GM04503 (cell line): ENCODE measurements at places on chromosomes 2 and 18.
A peak's percentile ranks its signal among the peaks of the same experiment; 100 is the strongest.

DNA sequence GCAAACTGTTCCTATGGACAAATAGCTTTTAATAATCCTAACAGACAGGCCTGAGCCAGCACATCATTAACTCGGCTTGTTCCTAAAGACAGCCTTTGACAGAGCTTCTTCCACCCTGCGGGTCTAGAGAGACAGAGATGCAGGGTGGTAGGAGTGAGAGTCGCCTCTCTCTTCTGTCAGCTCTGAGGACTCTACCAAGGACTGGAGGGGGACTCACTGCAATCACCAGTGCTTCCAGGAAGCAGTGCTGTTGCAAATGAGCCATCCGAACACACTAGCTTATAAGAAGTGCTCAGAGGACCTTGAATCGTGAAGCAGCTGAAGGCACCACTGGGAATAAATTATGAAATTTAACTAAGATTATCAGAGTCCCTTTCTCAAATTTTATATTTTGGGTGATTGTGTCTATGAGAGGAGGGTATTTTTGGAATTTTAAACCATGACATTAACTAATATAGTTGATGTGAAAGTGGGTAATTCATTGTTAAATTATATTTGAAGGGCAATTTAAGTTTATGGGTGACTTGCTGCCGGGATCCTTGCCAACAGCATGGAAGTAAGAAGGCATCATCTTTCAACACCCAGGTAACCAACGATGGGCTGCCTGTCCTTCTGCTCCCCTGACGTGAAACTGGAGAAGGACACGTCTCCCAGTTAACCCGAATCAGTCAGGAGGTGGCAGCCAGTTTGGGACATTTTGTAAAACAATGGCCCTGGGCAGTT lies 43.6 kb upstream of the PXDN start:
- DNase-seq, result no peak

GRCh38 chr2:121356058-121356640 lies 71.1 kb upstream of the TFCP2L1 start:
- DNase-seq, result no peak

- DNase-seq, result no peak
Measured at GRCh38 chr2:62653582-62654422, 51.7 kb upstream of the EHBP1 start.

DNA sequence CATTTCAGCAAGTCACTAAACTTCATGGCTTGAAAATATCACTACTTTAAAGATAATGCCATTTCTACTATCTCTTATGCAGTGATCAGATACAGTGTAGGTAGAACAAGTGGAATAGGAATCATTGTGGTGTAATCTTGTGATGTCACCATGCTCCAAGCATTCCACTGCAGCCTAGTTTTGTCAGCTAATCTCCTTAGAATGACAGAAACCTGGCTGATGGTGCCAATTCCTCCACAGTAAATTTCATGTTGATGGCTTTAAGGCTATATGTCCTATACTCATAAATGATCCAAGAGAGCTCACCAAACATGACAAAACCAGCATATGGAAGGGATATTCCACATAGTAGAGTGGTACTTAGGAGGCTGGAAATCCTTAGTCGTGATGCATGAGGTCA lies 184.9 kb downstream of the PDE1A start:
- no peak for DNase-seq

DNA sequence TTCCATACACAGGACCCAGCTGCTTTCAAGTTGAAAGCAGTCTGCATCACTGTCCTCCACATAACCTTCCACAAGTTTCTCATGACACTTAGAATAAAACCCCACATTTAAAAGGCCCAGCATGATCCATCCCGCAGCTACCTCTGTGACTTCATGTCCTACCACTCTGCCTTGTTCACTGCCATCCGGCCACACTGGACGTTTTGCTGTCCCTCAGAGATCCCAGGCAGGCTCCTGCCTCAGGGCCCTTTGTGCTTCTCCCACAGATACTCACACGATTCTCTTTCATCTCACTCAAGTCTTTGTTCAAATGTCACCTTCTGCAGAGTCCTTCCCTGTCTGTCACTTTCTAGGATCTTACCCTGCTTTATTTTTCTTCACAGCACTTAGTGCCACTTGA lies 232.9 kb upstream of the BOD1L2 start:
- DNase-seq, result no peak

DNA sequence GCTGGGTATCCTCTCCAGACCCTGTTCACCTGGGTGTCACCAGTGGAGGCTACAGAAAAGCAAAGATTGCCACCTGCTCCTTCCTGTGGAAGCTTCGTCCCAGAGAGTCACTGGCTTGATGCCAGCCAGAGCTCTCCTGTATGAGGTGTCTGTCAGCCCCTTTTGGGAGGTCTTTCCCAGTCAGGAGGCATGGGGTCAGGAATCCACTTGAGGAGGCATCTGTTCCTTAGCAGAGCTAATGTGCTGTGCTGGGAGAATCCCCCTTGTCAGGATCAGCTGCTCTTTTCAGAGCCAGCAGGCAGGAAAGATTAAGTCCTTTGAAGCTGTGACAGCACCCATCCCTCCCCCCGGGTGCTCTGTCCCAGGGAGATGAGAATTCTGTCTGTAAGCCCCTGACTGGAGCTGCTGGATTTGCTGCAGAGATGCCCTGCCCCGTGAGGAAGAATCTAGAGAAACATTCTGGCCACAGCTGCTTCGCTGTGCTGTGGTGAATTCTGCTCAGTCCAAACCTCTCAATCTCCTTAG lies 121.8 kb downstream of the GPR39 start:
- no peak for DNase-seq

- DNase-seq, result no peak
Measured at GRCh38 chr18:37525262-37525585, 40.4 kb downstream of the CELF4 start.

- DNase-seq, result no peak
Measured at GRCh38 chr2:174180726-174181236, 67.6 kb downstream of the OLA1 start.

DNA sequence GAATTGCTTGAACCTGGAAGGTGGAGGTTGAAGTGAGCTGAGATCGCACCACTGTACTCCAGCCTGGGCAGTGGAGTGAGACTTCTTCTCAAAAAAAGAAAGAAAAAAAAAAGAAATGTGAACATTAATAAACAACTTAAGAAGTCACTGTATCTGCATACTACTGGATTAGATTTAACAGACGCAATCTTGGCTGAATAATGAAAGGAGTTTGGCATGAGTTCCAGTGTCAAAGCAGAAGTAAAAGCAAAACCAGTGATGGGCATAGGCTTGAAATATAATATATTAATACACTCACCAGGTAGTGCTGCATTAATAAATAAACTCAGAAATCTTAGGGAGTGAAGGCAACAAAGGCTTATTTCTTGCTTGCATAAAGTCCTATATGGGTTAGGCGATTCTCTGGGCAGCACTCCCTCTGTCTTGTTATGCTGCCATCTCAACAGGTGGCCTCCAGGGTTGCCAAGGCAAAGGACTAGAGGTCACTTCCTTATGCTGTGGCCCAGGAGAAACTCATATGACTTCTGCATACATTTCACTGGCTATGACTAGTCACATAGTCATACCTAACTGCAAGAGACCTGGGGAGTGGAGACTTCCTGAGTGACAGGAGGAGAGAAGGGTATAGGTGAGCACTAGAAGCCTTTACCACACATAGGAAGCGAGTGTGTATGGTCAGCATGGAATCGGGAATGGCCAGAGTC lies 296.2 kb upstream of the SPRED2 start:
- no peak for DNase-seq

DNA sequence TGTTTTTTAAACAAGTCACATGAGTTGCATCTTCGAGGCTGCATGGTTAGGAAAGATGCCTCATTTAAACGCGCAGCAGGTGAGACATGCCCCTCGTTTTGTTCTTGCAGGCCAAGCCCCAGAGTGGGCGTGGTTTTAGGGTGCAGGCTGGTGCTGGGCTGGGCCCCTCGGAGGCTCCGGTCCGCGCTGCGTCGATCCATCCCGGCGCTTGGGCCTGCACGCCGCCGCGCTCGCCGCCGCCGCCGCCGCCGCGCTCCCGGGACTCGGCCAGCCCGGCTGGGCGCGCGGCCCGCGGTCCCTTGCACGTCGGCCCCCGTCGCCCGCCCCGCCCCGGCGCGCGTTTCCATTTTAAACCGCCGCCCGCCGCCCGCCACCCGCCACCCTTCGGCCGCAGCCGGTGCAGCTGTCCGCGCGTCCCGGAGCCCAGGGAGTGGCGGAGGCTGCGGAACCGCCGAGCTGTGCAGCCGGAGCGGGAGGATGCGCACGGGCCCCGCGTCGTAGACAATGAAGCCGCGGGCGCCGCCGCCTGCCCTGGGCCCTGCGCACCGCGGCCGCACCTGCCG lies 175.5 kb downstream of the AGAP1 start:
- no peak for DNase-seq

GRCh38 chr2:105337122-105338019 lies at the start of gene C2orf49:
Gene C2orf49, plus strand, starts transcription at chr2:105337540. Its CDS starts 48 bp downstream, at chr2:105337588.
- peak; percentile 47 for DNase-seq

DNA sequence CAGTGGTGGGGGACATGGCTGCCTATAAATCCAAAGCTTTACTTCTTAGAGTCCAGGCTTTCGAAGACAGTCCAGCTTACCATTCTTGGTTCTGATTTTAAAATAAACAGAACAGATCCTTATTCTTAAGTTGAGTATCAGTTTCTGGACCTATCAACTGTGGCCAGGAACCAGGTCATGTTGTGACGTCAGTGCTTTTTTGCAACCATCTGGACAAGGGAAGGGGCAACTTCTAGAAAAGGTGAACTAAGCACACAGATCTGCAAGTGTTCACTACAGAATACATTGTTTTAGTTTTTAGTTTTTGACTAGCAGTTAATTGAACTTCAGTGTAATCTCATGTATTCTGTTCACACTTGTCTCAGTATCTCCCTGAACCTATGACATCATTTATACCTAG lies 326.0 kb upstream of the MGAT5 start:
- DNase-seq, result no peak

DNA sequence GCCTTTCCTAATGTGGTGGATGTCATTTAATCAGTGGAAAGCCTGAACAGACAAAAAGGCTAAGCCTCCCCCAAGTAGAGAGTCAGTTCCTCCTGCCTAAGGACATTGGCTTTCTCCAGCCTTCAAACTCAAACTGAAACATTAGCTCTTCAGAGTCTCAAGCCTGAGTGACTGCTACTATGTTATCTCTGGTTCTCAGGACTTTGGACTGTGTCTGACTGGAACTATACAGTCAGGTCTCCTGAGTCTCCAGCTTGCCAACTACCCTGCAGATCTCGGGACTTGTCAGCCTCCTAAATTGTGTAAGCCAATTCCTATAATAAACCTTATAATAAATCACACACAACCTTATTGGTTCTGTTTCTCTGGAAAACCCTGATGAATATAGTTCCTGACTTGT lies 12.6 kb downstream of the HYCC2 start:
- DNase-seq, result no peak

- DNase-seq, result no peak
Measured at GRCh38 chr18:45951016-45951714, 16.0 kb downstream of the EPG5 start.

- DNase-seq, result no peak
Measured at GRCh38 chr2:185734658-185735057, 3.9 kb upstream of the FSIP2 start.

DNA sequence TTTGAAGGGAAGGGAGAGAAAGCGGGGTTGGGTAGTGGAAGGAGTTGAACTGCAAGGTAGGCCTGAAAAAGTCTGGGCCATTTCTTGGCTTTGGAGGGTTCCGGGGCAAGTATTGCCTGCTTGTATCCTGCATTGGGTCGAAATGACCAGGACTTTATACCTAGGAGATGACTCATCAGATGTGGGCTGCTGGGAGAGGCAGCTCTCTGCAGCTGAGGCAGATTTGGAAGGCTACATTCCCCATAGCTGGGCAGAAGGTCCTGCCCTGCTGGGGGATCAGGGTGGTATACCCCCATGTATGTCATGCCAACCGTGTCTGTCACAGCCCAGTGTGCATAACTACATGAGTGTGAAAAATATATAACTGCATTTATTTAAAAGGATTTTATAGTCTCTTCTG lies 171.8 kb upstream of the SPRED2 start:
- DNase-seq, result no peak

GRCh38 chr18:12296087-12296403 lies 12.0 kb upstream of the TUBB6 start:
- DNase-seq, result no peak

DNA sequence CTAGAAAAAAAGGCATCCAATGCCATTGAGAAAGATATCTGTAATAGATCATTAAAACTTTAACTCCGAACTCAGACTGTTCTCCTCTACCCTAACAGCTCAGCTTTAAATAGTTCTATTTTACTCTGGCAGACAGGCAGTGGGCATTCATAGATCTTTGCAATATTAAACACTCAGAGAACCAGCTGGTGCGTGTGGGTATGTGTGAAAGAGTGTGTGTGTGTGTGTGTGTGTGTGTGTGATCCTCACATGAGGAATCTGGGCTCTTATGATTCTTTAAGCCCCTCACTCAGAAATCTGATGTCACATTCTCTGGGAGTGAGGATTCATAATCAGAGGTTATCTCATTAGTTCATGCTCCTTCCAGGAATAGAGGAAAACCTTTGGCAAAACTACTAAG lies 144.3 kb downstream of the KCNH7 start:
- DNase-seq, result no peak

DNA sequence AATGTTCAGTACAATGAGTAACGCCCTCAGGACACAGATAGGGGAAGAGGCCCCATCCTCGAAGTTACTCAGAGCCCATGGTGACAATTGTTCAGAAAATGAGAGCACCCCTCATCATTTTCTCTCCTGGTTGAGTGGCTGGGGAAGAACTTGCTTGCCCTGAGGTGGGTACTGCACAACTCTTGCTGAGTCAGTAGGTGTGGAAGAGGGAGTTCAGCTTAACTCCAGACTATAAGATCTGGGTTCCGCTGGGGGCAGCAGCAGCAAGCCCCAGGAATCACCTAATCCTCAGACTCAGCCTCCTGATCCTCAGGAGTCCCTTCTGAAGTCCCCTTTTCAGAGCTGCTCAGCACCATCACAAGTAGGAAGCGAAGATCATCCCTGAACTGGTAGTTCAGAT lies 123.7 kb downstream of the PIEZO2 start:
- DNase-seq, result no peak

DNA sequence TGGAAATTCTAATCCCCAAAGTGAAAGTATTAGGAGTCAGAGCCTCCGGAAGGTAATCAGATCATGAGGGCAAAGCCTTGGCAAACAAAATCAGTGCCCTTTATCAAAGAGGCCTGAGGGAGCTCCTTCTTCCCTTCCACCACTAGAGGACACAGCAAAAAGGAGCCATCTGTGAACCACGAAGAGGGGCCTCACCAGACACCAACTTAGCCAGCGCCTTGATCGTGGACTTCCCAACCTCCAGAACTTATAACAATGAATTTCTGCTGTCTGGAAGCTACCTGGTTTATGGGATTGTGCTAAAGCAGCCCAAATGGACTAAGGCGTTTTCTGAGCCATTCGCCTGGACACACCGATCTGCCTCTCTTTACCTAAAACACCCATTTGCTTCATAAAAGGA lies 133.1 kb downstream of the EIPR1 start:
- DNase-seq, result no peak

- no peak for DNase-seq
Measured at GRCh38 chr18:9016633-9017166, 85.8 kb upstream of the NDUFV2 start.

DNA sequence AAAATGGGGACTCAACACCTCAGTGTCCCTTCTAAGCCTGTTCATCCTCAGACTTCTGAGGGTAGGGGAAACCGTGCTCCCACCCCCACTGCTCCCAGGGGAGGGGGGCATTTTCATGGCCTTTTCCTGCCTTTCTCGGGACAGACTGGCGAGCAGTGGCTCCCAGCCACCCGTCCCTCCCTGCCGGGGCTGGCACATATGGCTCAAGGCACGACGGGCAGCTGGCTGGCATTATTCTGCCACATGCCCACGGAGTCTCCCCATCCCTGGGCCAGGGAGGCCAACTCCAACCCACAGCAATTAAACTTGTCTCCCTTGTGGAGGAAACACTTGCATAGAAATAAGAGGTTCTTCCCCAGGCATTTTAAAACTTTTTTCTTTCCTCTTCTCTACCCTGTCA lies 148.5 kb upstream of the CBLN2 start:
- no peak for DNase-seq

GRCh38 chr2:202377207-202377761 lies 1.2 kb downstream of the BMPR2 start:
- DNase-seq, result no peak
